ENCODE measurements at places on chromosomes 4 and X. TPM values are rescaled to one million over a fixed set of nuclear protein-coding genes. Genes with fewer than 3 reads are reported as not detected.

DNA sequence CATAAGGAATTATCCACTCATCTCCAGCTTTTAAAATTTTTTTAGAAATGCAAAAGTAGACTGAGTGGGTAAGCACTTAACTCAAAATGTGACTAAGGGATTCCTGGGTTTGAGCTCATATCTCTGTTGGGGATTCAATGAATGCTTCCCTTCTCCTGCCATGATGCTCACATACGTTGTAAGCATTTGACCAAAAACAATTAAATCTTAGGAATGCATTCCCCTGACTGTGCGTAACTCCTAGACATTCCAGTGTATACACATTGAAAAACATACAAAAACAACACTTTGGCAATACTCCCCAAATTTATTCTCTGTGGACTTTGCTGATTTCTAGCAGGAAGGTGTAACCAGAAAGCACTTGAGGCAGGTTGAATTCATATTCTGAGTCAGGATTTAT, 29.8 kb downstream of the SPANXA2 start:
- no peak for DNase-seq

DNA sequence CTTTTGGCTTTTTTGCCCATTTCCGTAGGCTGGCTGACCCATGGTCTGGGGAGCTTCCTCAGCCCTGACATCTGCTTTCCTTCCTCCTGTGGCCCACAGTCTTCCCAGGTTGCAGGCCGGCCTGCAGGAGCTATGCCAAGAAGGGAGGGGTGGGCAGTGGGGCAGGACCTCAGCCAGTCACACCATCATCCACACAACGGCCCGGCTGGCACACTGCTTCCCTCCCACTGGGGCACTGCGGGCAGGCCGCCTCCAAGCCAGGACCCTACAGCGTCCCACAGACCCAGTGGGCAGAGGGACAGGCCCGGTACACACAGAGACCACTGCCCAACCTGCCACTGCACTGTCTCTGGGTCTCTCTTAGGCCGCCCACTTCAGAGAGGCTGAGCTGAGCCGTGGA, 38.0 kb downstream of the CTBP1 start:
- no peak for DNase-seq

Gene AKAP4
- not detected for total RNA-seq

Gene GLRA3
- total RNA-seq, result 41.1 TPM
